ENCODE measurements at places on chromosomes 1 and 21.

DNA sequence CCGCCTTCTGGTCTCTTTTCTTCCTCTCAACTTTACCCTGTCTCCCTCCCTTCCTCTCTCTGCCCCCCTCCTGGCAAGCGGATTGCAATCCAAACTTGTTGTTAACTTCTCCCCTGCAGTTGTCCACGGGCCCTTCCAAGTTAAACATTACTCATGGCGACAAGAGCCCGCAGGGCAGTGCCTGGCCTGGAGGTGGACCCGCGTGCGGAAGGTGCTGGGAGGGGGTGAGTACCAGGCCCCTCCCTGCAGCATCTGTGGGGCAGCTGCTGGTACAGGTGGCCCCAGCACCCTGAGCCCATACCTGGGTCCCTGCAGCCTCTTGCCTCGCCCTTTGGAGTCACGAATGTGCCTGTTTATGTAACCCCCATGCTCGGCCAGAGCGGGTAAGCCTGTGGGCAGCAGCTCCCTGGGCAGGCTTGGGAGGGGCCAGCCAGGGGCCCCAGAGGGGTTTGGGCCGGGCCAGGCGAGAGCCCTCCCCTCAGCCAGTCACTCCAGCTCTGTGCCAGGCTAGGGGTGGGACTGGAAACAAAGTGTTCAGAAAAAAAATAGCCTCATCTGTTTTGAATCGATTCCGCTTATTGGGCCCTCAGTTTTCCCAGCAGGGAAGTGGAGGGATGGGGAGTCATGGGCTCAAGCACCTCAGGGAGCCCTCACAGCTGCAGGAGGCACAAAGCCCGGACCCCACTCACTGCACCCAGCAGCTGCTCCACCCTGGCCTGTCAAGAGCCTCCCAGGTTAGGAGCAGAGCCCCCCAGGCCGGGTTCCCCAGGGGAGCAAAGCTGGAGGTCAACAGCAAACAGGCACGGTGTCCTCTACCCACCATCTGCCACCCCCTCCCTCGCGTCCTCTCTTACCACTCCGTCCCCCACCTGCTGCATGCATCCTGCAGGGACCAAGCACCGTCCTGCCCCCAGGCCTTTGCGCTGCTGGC, 14.0 kb upstream of the FAAP20 start:
- no peak for DNase-seq

GRCh38 chr1:226986496-226987178, 46.5 kb downstream of the COQ8A start:
- DNase-seq, result no peak

DNA sequence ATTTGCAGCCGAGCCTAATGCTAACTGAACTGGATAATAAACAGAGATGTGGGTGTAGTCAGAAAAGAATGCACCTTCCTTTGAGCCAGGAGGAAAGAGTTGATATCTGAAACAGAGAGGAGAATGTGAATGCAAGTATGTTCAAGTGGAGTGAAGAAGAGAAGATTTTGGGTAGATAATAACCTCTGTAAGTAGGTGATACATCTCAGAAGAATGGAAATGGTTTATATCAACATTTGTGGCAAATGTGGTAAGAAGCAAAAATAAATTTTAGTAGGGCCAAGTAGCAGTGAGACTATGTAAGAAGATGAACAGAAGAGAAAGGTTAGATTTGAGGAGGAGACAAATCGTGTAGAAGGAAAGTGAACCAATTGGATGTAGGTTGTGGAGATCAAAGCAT, 1.7 kb upstream of the DNTTIP2 start:
- no peak for DNase-seq

DNA sequence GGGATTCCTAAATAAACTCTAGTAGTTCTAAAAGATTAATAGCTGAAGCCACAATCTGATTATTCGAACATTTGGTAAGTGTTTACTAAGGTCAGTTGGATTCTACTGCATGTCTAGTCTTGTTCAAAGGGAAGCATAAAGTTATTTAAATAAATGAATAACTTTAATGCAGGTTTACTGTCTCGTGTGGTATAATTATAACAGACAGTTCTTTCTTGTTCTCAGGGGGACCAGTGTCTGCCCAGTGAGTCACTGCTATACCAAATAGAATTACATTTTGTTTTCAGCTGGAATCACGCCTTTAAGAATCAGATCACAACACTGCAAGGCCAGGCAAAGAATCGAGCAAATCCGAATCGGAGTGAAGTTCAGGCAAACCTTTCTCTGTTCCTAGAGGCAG, 45.1 kb downstream of the SMG7 start:
- no peak for DNase-seq

- DNase-seq, result no peak
Measured at GRCh38 chr1:18900303-18900841, 2.0 kb downstream of the ALDH4A1 start.

GRCh38 chr21:27799861-27800260, 833.0 kb upstream of the ADAMTS5 start:
- no peak for DNase-seq

DNA sequence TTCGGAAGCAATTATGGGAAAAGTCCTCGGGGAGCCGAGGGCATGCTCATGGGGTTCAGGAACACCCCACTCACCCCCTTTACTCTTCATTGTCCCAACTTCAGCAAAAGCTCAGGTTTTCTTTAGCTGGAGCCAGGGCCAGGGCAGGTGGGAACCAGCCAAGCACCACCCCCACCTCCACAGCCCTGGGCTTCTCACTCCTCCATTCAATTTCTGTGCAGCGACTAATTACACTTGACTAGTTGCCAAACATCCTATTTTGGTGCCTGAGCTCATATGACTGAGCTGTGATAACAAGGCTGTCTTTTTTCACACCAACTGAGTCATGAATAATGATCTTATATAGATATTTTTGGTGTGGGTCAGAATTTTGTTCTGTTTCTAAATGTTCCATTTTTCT, 257.2 kb upstream of the AJAP1 start:
- no peak for DNase-seq

DNA sequence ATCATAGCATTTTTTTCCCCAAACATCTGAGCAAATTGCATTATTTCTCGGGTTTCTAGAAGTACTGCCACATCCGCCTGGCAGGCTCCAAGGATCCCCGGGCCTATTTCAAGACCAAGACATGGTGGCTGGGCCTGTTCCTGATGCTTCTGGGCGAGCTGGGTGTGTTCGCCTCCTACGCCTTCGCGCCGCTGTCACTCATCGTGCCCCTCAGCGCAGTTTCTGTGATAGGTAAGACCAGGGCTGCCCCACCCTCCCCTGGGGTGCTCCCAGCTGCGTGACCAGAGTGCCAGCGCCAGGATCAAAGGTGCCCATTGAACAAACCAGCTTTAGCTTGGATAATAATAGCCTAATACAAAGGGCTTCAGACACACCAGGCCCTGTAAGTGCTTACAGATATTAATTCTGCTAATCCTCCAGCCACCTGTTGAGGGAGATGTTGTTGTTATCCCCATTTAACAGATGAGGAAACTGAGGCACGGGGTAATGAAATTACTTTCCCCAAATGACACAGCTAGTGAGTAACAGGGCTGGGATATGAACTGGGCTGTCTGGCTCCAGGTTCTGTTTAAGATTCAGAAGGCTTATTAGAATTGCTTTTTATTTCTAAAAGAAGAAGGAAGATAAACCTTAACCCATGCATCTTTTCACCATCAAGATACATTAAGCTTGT, 26.5 kb downstream of the NIPAL3 start:
- no peak for DNase-seq

DNA sequence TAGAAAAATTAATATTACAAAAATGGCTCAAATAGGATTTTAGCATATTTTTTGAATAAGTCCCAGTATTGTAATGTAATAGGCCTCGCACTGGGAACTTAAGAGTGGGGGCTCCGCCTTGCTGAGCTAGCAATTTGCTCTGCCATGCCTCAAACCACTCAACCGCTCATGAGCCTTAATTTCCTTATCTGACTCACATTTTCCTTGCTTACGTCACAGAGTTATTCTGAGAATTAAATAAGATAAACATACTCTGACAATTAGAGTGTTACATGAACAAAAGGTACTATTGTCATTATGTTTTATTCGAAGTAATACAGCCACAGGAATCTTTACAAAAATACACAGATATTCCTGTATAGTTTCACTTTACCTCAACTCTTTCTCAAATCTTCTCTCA, 108.1 kb downstream of the SLC44A5 start:
- DNase-seq, result no peak

GRCh38 chr1:185426848-185427247, 109.8 kb upstream of the IVNS1ABP start:
- no peak for DNase-seq

Measured in H1 (cell line).